SK-MEL-5 (cell line): ENCODE measurements at places on chromosomes 1 and 21. TPM values are rescaled to one million over a fixed set of nuclear protein-coding genes. Genes with fewer than 3 reads are reported as not detected.

ATP5IF1 gene
- total RNA-seq, result 34.9 and 37.2 TPM in 2 replicates

SH3BGR gene
- 1.1 and 4.1 TPM in 2 replicates for total RNA-seq

GRCh38 chr1:248696261-248696660 lies 6.3 kb downstream of the OR14I1 start:
- DNase-seq, result peak; percentile 70

- peak; percentile 55 for DNase-seq
Measured at GRCh38 chr1:19762175-19762779, 37.4 kb downstream of the TMCO4 start.

POLR3GL gene
- total RNA-seq, result 25.8 and 26.0 TPM in 2 replicates

PEAR1 gene
- total RNA-seq, result not detected in 2 replicates

GRCh38 chr1:243438815-243439214 lies 183.0 kb downstream of the SDCCAG8 start:
- no peak for DNase-seq

ZNF362 gene
- total RNA-seq, result 12.4 and 17.8 TPM in 2 replicates

- DNase-seq, result no peak
Measured at GRCh38 chr1:45552331-45552730, 1.7 kb downstream of the AKR1A1 start.

DNA sequence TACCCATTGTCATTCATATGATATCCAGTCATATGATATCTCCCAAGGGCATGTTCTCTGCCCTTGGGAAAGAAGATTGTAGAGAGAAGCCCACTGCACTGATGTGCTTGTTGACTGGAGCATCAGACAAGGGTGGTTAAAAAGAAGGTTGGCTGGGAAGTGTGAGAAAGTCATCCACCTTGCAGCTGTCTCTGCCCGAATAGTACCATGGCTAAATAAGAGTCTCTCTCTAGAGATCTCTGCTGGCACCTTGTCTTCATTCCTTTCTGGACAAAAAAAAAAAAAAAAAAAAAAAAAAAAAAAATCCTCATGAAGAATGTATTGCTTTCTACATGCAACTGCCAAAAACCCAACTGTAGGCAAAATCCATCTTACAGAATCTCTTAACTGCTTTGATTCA lies 349.7 kb upstream of the ESRRG start:
- DNase-seq, result no peak

DNA sequence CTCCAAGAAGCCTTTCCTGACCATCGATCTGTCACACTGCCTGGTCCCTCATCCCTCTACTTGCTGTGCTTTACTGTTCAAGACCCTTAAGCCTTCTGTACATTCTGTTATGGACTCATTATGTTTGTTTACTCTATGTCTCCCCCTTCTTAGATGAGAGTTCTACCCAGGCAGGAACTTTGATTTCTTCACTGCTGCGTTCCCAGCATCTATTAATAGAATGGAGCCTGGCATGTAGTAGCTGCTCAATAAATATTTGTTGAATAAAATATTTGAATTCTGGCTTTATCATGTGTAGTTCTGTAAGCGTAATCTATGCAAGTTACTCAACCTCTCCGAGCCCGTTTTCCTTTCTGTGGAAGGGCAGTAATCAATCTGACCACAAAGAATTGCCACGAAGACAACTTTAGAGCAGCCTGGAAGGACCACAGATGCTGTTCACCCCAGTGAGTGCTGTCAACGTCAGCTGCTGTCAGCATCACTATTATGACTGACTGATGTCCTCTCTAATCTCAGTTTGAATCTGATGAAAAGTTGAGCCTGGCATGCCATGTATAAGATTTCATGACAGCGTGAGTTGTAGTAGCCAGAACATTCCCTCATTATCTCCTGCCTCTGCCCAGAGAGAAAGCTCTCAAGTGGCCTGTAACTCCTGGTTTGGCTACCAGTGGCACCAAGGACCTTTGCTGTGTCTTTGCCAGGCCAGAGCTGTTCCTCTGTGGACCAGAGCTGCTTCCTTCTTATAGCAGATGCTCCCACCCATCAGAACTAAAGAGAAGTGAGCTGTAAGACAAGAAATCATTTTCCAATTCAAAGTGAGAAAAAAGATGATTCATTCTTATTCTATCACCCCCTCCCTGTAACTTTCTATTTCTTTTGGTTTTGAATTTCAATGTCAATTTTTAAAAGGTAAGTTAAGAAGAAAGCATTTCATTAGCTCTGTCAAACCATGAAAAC lies 94.5 kb downstream of the PRDM2 start:
- DNase-seq, result no peak

PRR9 gene
- not detected in 2 replicates for total RNA-seq

- no peak for DNase-seq
Measured at GRCh38 chr1:218510153-218510772, 165.1 kb downstream of the TGFB2 start.

GRCh38 chr21:34852448-34852847 lies 183.7 kb downstream of the CLIC6 start:
- no peak for DNase-seq

DNA sequence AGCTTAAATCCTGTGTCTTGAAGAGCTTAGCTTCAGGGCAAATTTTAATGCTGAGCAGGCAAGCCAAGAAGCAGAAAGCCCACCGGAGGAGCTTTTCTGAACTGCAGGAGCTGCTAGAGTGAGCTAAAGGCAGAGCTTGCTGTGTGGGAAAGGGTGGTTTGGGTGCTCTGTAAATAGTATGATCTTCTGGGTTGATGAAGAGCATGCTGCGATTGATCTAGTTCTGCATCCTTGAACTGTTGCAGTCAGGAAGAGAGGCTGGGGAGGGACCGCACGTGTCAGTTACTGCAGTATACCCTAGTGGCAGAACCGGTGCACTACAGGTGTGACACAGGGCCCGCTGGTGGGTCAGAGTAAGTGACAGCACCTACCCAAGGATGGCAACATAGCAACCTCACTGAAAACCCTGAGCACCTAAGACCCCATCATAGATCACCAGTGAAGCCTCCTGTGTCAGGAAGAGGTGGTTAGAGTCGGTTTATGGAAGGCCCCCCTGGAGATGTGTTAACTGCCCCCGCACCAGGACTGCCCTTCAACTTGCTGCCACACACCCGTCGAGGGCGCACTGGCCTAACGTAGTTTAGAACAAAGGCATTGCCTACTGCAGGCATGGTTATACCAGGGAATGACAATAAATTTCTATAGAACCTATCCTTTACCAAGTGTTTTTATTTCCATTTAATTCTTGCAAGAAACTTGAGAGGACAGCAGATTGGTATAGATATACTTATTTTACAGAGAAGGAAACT lies 146.0 kb upstream of the KIAA0040 start:
- DNase-seq, result peak; percentile 35

DNA sequence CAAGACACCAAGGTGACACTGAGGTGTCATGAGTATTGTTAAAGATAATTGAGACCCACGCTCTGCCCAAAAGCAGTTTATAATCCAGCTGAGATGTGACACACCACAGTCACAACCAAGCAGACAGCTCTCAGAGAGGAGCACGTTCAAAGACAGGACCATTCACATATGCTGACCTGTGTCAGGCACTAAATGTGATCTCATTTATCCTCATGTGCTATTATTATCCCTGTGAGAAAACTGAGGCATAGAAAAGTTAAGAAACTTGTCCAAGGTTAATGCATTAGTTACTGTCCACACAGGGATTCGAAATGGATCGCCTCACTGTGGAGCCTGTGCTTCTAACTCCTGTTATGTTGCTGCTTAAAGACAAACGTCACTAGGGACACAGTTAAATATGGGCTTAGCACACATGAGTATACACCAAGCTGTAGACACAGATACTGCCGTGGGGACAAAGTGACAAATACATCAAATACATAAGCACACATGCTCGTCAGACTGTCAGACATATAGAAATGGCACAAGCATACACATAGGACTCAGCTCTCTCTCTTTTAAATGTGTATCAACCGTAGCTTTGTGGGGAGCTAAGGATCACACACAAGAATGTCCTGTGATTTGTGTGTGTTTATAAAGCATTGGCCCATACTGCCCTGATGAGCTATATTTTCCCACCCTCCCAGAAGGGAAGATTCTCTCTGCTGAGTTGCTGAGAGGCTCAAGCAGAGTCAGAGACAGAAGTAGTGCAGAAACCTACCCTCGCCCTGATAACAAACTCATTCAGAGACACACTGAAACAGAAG lies 3.5 kb upstream of the IGSF8 start:
- DNase-seq, result no peak

DNA sequence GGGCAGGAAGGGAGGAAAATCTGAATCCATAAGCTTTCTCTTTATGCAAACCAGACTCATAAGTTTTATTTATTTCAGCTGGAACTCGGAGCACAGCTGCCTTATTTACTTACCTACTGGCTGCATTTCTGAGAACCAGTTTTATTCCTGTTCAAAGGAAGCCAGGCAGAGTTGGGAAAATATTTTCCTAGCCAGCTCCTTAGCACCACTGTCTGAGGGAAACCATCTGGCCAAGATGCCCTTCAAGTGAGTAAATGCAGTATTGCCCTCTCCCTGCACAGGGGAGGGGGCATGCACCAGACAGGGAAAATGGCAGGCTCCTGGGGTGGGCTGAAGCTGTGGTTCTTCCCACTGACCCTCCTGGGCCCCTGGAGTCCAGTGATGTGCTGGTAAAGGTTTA lies 28.9 kb upstream of the FMOD start:
- no peak for DNase-seq

FAM110D gene
- 0.05 TPM in 1 of 2 replicates, not detected in the other for total RNA-seq

GRCh38 chr21:29718081-29718815 lies 221.5 kb downstream of the GRIK1 start:
- DNase-seq, result no peak

DNA sequence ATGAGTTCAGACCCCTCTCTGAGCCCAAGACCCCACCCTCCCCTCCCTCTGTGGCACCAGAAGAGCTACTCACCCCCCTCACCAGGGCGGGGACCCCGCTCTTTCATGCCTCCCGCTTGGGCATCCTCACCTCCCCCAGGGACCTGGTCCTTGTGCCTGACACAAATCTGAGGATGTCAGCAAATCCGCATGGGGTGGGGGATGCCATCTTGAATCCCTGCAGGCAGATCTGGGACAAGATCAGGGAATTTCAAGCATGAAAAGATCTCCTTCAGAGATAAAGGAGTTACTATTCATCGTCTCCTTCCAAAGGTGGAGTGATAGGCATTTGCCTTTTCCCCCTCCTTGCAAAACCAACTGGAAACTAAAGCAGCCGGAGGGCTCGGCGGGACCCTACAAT lies 81.1 kb downstream of the DISP3 start:
- DNase-seq, result no peak

GJA4 gene
- total RNA-seq, result not detected in 2 replicates

LRRC8B gene
- 3.9 and 5.7 TPM in 2 replicates for total RNA-seq

CCDC17 gene
- 0.48 and 0.67 TPM in 2 replicates for total RNA-seq

DNA sequence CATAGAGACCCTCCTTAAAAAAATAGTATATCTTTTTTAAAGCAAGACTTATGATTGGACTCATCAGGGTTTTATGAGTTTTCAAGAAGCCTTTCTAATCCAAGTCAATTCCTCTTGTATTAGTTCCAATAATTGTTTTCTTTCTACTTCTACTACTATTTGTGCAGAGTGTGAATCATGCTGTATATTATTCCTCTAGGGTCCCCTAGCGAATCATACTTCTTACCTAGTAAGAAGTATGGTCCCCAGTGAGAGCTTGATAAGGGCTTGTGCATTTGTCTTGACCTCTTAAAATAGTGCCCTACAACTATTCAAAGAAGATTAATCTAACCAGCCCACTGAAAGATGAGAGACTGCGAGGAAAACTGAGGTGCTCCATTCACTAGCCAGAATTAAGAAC lies 715.7 kb upstream of the ZP4 start:
- no peak for DNase-seq

- DNase-seq, result no peak
Measured at GRCh38 chr1:221998186-221998612, 256.3 kb upstream of the DUSP10 start.

DENND2C gene
- total RNA-seq, result 0.74 and 1.1 TPM in 2 replicates

- DNase-seq, result no peak
Measured at GRCh38 chr1:236808005-236808404, 12.9 kb downstream of the MTR start.

GRCh38 chr1:235416662-235417049 lies 49.4 kb downstream of the TBCE start:
- no peak for DNase-seq

DNA sequence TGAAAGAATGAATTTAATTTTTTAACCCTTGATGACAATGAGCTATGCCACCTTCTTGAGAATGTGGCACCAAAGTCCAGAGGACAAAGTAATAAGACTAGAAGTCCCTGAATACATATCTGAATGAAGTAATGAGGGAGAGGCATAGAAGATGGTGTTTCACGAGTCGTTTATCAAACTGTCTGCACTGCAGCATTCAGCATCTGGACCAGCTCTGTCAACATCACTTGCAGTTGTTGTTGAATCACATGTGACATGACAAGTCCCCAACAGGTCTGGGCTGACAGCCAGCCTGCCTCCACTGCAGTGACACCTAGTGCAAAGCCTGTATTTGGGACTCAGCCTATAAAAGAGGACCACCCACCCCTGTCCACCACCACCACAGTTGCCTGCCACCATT lies 17.3 kb upstream of the GALNT2 start:
- DNase-seq, result no peak

CASZ1 gene
- 0.69 and 0.96 TPM in 2 replicates for total RNA-seq
